GF-D8 (cell line): ENCODE measurements at places on chromosomes 1 and 21.

GRCh38 chr1:206941766-206942418 is 4.4 kb downstream of the PIGR start:
- no peak for DNase-seq

GRCh38 chr1:44275991-44276405 is 62.7 kb downstream of the DMAP1 start:
- DNase-seq = peak; percentile 31

- no peak for DNase-seq
These were observed 677 bp upstream of the BCL10 start for GRCh38 chr1:85276978-85277639.

DNA sequence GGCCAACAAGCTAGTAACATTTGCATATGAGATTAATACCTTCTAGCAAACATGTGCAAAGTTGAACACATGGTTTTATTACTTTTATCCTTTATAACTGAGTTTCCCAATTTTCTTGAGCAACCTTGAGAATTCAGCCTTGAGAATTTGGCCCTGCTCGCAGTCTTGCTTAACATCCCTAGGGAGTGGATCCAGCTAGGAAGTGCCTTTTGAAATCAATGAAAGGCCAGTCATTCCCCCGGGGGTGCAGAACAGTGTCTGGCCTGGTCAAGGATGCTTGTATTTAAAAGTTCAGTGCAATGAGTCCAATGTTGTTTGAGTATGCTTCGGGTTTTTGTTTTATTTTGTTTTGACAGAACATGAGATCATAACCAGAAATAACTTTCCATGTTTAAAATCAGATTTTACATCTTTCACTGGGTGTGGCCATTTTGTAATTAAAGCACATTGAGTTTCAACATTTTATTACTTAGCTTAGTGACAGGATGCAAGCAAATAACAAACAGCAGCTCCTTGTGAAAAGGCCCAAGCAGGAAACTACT is 16.7 kb downstream of the PALMD start:
- no peak for DNase-seq

GRCh38 chr1:64304823-64305222 is 101.4 kb downstream of the UBE2U start:
- DNase-seq = no peak

DNA sequence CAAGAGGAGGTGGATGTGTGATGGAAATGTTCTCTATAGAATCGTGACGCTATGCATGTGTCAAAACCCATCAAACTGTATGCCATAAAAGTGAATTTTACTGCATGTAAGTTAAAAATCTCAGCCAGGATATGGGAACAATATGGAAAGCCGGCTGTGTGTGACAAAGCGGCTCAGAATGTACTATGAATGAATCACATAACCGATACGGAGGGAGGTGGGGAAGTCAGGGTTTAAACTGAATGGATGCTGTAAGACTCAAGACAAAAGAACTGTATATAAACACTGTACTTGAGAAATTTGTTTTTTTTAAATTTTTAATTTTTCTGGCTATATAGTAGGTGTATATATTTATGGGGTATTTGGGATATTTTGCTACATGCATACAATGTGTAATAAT is 111.6 kb upstream of the PDE4B start:
- no peak for DNase-seq

DNA sequence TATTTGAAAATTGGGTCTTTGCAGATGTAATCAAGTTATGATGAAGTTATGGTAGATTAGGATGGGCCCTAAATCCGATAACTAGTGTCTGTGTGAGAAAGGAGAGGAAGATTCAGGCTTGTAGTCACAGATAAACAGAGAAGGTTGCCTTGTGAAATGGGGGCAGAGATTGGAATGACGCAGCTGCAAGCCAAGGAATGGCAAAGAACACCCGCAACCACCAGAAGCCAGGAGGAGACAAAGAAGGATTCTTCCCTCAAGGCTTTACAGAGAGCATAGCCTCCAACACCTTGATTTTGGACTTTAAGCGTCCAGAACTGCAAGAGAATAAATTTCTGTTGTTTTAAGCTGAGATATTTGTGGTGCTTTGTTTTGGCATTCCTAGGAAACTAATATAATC is 35.4 kb upstream of the COL24A1 start:
- no peak for DNase-seq

GRCh38 chr1:22184892-22185612 is 42.2 kb upstream of the WNT4 start:
- DNase-seq = no peak

GRCh38 chr1:60753036-60753900 is 329.1 kb upstream of the NFIA start:
- no peak for DNase-seq

DNA sequence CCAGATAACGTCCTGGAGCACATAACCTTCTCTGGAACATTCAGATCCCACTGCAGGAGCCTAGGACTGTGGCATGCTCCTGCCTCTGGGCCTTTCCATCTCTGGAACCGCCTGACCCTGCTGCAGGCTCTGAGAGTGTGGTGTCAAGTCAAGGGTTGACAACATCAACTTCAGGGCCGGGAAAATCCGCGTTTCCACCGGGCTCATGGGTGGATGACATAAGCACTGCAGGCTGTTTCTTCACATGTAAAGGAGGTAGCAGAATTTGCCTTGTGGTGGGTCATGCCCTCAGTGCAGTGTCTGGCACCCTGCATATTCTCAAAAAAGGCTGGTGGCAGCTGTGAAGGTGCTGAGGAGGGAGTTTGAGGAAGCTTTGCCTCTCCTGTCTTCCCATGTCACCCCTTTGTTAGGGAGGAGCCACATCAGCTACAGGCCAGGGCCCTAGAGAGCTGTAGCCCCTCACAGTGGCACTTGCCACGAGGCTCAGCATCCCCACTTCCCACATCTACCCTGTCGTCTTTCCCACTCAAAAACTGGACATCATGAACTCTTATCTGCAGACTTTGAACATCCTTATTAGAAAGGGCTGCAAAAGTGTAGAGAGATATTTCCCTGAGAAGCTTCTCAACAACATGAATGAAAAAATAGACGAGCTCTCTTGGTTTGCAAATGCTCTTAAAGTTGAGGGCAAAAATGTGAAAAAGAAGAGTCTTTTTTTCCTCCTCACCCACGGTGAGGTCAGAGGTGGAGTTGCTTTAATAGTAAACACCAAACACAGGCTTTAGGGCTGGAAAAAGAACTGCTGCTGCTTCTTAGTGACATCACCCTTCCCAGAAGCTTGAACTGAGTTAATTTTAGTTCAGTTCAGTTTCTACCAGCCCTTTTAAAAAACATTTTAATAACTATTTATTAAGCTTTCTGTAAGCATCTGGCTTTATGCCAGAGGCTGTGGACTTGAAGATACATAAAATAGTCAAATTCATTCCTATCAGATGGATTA is 121.3 kb downstream of the HUNK start:
- no peak for DNase-seq

- DNase-seq = no peak
These were observed 53.5 kb downstream of the CHD5 start for GRCh38 chr1:6126521-6127067.
